Activated CD4-positive, alpha-beta memory T cell treated with anti-CD3 and anti-CD28 coated beads, Interleukin-2, amount 10 ng/mL, durations not matched to agents 7 days and 5 days (primary cell): ENCODE measurements at places on chromosomes 2 and 18. TPM values are rescaled to one million over a fixed set of nuclear protein-coding genes. Genes with fewer than 3 reads are reported as not detected.

Gene SP5
- total RNA-seq = not detected

Gene FAP
- total RNA-seq = not detected

Gene TGFBRAP1
- total RNA-seq = 17.0 TPM

Gene GALNT14
- not detected for total RNA-seq

Gene TIA1
- total RNA-seq = 116 TPM

Gene LOXL3
- total RNA-seq = 0.70 TPM

Gene CROCC2
- total RNA-seq = not detected

Gene PGAP1
- 53.6 TPM for total RNA-seq

Gene ODC1
- total RNA-seq = 48.1 TPM

- peaks cover 2% of the 10 kb centered on the region for H3K27me3 ChIP-seq
- H3K4me1 ChIP-seq = peaks cover 66% of the 10 kb centered on the region
- H3K36me3 ChIP-seq = no peaks in the 10 kb centered on the region
- H3K4me3 ChIP-seq = no peak overlapping the region
- peak overlapping the region; percentile 32 for H3K27ac ChIP-seq
Measured at GRCh38 chr2:65361623-65362022, 70.8 kb downstream of the SPRED2 start.

DNA sequence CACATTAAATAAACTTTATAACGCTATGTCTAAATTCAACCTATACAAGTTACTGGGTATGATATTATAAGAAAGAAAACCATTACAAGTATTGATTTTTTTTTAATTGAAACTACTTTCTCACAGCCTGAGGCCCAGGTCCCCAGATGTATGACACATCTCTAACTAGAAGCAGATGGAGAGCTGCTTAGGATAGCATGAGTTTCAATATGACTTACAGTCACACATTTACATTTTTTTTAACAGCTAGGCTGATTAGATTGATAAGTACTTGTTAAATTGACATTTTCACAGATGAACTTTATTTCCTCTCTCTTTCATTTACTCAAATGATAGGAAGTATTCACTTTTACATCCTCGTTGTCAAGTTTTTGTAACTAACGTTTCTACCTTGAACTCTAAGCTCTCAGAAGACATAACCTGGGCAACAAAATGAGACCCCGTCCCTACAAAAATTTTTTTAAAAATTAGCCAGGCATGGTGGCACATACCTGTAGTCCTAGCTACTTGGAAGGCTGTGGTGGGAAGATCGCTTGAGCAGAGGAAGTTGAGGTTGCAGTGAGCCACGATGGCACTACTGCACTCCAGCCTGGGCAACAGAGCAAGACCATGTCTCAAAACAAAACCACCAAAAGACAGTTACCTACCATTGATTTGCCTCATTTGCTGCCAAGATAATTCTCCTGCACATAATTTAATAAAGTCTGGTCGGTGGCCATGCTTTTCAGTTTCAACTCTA is 52.4 kb downstream of the STK39 start:
- no peaks in the 10 kb centered on the region for H3K27me3 ChIP-seq
- DNase-seq = peak; percentile 58
- H3K4me3 ChIP-seq = peak overlapping the region; percentile 65
- peaks cover 72% of the 10 kb centered on the region for H3K4me1 ChIP-seq

GRCh38 chr18:23178661-23179081 is 43.4 kb downstream of the CABLES1 start:
- DNase-seq = no peak
- H3K4me3 ChIP-seq = no peak overlapping the region
- peaks cover 12% of the 10 kb centered on the region for H3K27me3 ChIP-seq
- H3K27ac ChIP-seq = no peak overlapping the region

- H3K4me3 ChIP-seq = no peak overlapping the region
- no peak overlapping the region for H3K27ac ChIP-seq
- no peaks in the 10 kb centered on the region for H3K4me1 ChIP-seq
- H3K27me3 ChIP-seq = no peaks in the 10 kb centered on the region
- no peaks in the 10 kb centered on the region for H3K36me3 ChIP-seq
Measured at GRCh38 chr2:207491086-207491485, 38.7 kb upstream of the CREB1 start.

- H3K27me3 ChIP-seq = no peaks in the 10 kb centered on the region
- H3K27ac ChIP-seq = no peak overlapping the region
- no peak overlapping the region for H3K4me3 ChIP-seq
- H3K36me3 ChIP-seq = peaks cover 3% of the 10 kb centered on the region
Measured at GRCh38 chr18:62128157-62128556, 58.7 kb downstream of the PIGN start.

DNA sequence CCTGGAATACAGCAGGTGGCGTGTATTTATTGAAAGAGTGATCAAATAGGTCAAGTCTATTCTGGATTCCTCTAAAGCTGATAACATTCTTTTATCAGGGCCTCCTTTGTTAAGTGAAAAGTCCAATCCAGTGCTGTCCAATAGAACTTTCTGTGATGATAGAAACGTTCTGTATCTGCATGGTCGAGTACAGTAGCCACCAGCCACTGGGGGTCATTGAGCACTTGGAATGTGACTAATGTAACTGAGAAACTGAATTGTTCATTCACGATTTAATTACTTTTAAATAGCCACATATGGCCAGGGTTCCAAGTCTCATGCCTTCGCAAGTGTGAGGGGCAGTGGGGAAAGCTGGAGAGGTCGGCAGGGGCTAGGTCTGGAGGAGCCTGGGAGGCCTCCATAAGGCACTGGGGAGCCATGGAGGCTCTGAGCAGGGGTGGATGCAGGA is 20.5 kb downstream of the SH2D6 start:
- H3K27ac ChIP-seq = peak overlapping the region; percentile 89
- H3K4me1 ChIP-seq = peaks cover 40% of the 10 kb centered on the region
- H3K27me3 ChIP-seq = no peaks in the 10 kb centered on the region
- H3K36me3 ChIP-seq = no peaks in the 10 kb centered on the region

DNA sequence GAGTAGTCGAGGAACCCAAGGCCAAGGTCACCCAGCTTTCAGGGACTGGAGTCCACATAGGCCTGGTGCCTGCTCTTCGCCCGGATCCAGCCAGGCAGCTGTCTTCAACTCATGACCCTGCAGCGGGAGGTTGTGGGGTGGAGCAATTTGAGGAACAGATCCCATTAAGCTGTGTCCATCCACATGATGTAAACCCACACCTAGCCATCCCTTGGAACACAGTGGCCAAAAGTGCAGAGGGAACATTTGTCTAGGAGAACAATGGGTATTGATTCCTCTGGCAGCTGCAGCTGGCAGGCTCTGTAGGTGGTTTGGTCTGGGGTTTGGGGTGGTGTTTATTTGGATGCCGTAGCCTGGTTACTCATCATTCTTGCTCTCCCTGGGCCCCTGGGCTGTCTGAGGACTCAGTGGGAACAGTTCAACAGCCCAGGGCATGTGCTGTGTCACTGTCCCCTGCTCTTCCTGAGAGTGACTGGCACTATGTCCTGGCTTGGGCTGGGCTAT is 99.4 kb downstream of the TFCP2L1 start:
- no peak overlapping the region for H3K4me3 ChIP-seq
- no peaks in the 10 kb centered on the region for H3K4me1 ChIP-seq
- H3K27ac ChIP-seq = no peak overlapping the region
- no peaks in the 10 kb centered on the region for H3K27me3 ChIP-seq
- no peak for DNase-seq
- no peaks in the 10 kb centered on the region for H3K36me3 ChIP-seq

GRCh38 chr2:156437272-156437930 is 1.2 kb downstream of the GPD2 start:
- no peaks in the 10 kb centered on the region for H3K27me3 ChIP-seq
- no peak for DNase-seq
- peaks cover 20% of the 10 kb centered on the region for H3K36me3 ChIP-seq
- peaks cover 34% of the 10 kb centered on the region for H3K4me1 ChIP-seq
- peak overlapping the region; percentile 89 for H3K4me3 ChIP-seq
- no peak overlapping the region for H3K27ac ChIP-seq

GRCh38 chr2:170371231-170371998 is 193.5 kb downstream of the MYO3B start:
- peaks cover 30% of the 10 kb centered on the region for H3K4me1 ChIP-seq
- DNase-seq = no peak
- H3K4me3 ChIP-seq = no peak overlapping the region
- H3K36me3 ChIP-seq = no peaks in the 10 kb centered on the region

DNA sequence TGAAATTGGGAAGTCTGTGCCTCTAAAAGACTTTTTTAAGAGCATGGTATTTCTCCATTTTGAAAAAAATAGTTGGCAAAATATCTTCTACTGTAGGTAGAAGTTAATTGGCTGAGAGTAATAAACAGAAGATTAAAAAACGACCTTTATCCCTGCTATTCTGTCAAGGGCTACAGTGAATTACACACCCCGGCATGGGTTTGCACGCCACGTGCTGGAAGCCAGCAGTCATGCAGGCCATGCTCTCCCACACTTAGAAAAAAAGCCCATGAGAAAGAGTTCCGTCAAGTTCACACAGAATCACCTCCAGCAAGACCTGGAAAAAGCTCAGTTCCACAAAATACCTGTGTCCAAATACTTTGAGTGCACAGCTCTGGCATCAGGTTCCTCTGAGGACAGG is 26.8 kb downstream of the FAM110C start:
- H3K4me3 ChIP-seq = no peak overlapping the region
- peaks cover 3% of the 10 kb centered on the region for H3K36me3 ChIP-seq
- no peak overlapping the region for H3K27ac ChIP-seq
- H3K4me1 ChIP-seq = peaks cover 23% of the 10 kb centered on the region
- H3K27me3 ChIP-seq = peaks cover 6% of the 10 kb centered on the region

GRCh38 chr2:181680937-181681811 is 857 bp upstream of the NEUROD1 start:
- peaks cover 87% of the 10 kb centered on the region for H3K27me3 ChIP-seq
- no peak overlapping the region for H3K27ac ChIP-seq
- no peak for DNase-seq
- H3K4me3 ChIP-seq = peak overlapping the region; percentile 45

GRCh38 chr2:240182476-240182875 is 42.0 kb upstream of the OTOS start:
- no peaks in the 10 kb centered on the region for H3K4me1 ChIP-seq
- no peaks in the 10 kb centered on the region for H3K36me3 ChIP-seq
- H3K27ac ChIP-seq = no peak overlapping the region
- no peak for DNase-seq

GRCh38 chr2:66494708-66495107 is 59.8 kb downstream of the MEIS1 start:
- no peak for DNase-seq
- no peak overlapping the region for H3K27ac ChIP-seq
- no peaks in the 10 kb centered on the region for H3K36me3 ChIP-seq
- no peaks in the 10 kb centered on the region for H3K4me1 ChIP-seq
- no peak overlapping the region for H3K4me3 ChIP-seq

GRCh38 chr18:31490387-31490786 is 7.6 kb upstream of the DSG2 start:
- H3K27ac ChIP-seq = no peak overlapping the region
- H3K4me3 ChIP-seq = no peak overlapping the region
- H3K4me1 ChIP-seq = no peaks in the 10 kb centered on the region
- no peaks in the 10 kb centered on the region for H3K36me3 ChIP-seq
- DNase-seq = no peak
- H3K27me3 ChIP-seq = peaks cover under 1% of the 10 kb centered on the region

DNA sequence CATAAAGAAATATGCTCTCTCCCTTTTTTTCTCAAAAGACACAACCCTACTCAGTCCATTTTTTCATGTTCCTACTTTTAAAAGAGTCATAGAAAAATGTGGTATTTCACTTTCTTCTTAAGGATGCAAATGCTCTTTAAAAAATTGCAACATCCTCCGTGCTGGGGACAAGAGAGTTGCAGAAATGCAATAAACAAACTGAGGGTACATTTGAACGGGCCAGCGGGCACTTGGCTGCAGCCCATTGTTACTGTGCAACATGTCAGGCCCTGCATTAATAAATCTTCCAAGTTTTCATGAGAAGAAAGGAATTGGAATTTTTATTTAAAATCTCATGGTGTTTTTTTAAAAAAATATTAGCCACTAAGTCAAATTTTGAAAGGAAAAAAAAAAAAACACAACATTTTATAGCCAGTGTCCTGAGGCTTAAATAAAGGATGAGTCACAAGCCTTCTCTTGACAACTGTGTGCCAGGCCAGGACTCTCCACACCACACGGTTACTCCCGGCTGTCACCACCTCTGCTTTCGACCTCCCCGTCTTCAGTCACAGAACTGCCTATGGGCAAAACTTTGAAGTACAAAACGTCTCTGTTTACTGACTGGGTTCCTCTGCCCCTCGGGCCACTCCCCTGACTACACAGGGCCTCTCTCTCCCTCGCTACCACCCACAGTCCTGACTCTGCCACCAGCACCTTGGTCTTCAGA is 57.5 kb upstream of the MFF start:
- H3K4me3 ChIP-seq = no peak overlapping the region
- no peaks in the 10 kb centered on the region for H3K36me3 ChIP-seq
- no peak overlapping the region for H3K27ac ChIP-seq
- peaks cover 3% of the 10 kb centered on the region for H3K27me3 ChIP-seq
- no peak for DNase-seq
- no peaks in the 10 kb centered on the region for H3K4me1 ChIP-seq

- H3K4me3 ChIP-seq = no peak overlapping the region
- H3K4me1 ChIP-seq = no peaks in the 10 kb centered on the region
- DNase-seq = no peak
Measured at GRCh38 chr2:102606353-102606752, 13.0 kb upstream of the SLC9A2 start.
